ENCODE measurements at places on chromosomes 13 and 19.

- DNase-seq: no peak
These were observed 6.1 kb upstream of the GGACT start for GRCh38 chr13:100594731-100595130.

GRCh38 chr19:50626011-50626410 is 13.7 kb downstream of the SYT3 start:
- no peak for DNase-seq

GRCh38 chr13:38871275-38871674 is 119.4 kb downstream of the STOML3 start:
- DNase-seq: no peak

DNA sequence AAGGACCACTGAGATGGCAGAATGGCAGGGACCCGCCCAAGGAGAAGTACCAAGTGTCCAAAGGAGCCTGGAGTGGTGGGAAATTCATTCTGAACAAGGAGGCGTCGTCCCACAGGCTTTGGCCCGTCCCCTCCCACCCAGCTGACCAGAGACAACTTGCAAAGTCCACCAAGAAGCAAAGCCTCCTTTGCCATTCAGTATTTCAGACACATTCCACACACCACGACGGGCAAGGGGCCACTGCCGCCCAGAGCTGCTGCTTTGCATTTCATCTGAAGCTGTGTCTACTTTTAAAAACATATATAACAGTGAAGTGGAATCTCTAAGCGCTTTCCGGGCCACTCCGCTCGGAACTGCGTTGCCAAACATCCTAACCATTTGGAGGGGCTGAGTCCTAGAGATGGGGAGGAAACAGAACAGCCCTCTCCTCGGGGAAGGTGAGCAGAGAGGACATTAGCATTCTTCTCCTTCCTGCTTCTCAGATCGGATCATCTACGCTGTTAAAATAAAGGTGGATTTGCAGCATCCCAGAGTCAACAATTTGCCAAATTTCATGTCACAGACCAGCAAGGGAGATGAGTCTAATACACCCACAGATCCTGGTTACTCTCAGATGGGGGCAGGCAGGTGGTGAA is 89.0 kb upstream of the ZNF507 start:
- DNase-seq: no peak

DNA sequence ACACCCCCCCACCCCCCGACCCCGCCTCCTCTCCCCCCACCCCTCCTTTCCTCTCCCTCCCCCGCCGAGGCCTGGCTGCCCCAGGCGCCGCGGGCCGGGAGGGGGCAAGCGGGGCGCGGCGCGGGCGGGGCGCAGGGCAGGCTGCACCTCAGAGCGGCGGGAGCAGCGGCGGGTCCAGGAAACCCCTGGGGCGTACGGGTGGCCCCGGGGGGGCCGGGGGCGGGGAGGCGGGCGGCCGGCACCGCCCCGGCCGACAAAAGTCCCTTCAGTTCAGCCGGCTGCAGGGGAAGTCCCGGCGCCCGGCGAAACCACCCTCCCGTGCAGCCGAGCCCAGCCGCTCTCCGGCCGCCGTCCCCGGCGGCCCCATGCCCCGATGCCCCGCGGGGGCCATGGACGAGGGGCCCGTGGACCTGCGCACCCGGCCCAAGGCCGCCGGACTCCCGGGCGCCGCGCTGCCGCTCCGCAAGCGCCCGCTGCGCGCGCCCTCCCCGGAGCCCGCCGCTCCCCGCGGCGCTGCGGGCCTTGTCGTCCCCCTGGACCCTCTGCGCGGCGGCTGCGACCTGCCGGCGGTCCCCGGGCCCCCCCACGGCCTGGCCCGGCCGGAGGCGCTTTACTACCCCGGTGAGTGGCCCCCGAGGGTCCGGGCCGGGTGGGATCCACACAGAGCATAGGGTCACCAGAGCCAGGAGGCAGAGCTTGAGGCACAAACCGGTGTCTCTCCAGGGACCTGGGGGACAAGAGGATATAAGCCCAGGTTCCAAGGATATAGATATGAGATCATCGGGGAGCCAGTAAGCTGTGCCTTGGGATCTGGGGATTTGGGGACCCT is at the start of gene BCL3:
TSS of gene BCL3 (plus strand) at position 283 of the 829 bp plus-strand sequence. CDS start at position 366, 83 bp downstream.
- DNase-seq: no peak

DNA sequence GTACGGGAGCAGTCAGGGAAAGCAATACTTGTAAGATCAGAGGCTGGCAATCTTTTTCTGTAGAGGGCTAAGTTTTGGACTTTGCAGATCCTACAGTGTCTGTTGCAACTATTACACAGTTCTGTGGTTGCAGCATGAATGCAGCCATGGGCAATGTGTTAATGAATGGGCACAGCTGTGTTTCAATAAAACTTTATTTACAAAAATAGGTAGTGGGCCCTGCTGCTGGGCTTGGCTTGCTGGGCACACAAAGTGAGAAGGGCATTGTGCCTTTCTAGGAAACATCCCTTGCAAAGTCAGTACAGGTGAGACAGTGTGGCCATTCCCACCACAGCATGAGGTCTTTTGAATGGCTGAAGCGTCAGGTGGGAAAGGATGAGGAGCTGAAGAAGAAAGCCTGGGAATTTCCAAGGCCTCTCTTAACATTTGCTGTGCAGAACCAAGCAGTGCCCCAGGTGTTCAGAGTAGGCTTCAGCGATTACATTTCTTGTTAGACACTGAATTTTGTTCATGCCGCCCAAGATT is 9.1 kb downstream of the KL start:
- no peak for DNase-seq

DNA sequence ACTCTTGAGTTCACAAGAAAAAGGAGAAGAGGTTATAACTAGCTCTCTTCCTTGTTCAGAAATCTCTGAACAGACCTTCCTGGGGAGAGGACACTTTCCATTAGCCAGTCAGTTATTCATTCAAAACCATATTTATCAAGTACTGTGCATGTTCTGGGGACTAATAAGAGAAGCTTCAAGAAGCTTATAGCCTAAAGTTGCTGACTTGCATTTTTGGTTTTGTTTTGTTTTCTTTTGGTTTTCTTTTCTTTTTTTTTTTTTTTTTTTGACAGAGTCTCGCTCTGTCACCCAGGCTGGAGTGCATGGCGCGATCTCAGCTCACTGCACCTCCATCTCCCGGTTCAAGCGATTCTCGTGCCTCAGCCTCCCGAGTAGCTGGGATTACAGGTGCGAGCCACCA is 471.4 kb downstream of the KLF12 start:
- no peak for DNase-seq

DNA sequence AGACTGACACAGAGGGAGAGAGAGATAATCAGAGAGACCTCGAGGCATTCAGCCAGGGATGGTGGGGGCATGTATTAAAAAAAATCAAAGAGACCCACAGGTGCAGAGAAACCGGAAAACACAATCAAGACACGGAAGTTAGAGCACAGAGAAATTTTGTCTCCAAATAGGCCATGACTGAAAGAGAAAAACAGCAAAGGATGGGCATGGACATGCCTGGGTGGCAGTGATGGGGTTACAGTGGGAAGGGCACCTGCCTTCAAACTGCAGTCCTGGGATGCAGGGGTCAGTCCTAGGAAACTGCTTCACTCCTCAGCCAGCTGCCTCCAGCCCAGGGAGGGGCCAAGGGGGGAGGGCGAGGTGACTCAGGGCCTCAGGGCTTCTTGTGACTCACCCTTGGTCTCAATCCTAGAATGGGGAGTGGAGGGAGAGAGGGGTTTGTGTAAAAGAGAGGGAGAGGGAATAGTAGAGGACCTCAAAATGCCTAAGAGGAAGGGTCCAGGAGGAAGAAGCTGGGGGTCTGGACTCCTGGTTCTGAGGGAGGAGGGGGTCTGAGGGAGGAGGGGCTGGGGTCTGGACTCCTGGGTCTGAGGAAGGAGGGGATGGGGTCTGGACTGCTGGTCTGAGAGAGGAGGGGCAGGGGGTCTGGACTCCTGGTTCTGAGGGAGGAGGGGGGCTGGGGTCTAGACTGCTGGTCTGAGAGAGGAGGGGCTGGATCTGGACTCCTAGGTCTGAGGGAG is 3.6 kb upstream of the KCNN4 start:
- no peak for DNase-seq

- no peak for DNase-seq
These were observed 18.2 kb upstream of the NAXD start for GRCh38 chr13:110597041-110597689.

- DNase-seq: no peak
These were observed 336.3 kb downstream of the SLITRK6 start for GRCh38 chr13:85462792-85463425.

DNA sequence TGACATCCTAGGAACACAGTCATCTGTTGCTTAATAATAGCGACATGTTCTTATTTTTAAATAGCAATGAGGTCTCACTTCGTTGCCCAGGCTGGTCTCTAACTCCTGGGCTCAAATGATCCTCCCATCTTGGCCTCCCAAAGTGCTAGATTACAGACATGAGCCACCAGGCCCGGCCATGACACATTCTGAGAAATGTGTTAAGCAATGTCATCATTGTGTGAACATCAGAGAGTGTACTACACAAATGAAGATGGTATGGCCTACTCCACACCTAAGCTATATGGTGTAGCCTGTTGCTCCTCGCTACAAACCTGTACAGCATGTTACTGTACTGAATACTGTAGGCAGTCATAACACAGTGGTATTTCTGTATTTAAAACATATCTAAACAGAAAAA is 24.6 kb upstream of the GARRE1 start:
- DNase-seq: no peak

GRCh38 chr19:51490676-51491075 is 10.9 kb downstream of the SIGLEC12 start:
- no peak for DNase-seq

- DNase-seq: no peak
These were observed 324.9 kb downstream of the KCNRG start for GRCh38 chr13:50340146-50340545.

DNA sequence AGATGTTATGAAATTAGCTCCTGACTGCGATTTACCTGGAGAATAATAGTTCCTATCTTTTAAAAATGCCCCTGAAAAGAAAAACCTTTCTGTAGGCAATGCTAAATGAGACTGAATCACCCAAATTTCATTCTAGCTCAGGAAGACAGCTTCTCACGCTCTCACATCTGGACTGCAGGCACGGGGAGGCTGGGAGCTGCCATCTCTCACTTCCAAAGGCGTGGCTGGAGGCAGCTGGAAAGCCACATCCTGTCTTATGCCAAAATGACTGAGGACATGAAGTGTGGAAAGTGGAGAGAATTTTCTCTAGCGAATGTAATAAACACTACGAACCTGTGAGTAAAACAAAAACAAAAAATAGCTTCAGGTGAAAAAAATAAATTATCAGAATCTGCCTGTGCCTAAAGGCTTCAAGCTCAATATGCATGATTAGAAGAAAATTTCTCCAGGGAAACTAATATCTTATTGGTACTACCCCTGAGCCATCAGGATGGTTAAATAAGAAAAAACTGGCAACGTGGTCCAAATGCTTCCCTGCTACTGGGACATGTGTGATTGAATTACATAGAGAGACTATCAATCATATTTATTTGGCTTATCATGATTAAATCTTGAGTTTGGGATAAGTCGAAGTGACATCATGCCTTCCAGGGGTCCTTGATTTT is 58.1 kb upstream of the UBL3 start:
- no peak for DNase-seq

DNA sequence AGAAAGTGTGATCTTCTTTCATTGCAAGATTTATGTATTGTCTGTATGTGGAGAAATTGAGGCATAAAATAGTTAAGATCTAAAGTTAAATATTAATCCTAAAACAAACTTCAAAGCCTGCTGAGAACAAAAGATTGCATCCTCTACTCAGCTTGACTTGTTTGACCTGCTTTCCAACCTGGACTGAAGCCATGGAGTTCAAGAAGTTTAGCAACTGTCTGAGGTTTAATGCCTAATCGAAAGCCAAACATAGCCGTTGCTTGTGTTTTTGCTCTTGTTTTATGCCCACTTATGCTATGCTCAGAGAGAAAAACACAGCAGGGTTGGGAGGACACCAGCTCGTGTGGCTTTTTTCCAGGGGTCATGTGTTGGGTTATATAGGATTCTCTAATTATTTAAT is 135.6 kb downstream of the NUFIP1 start:
- DNase-seq: peak; percentile 84

- no peak for DNase-seq
These were observed 149.5 kb upstream of the ZNF507 start for GRCh38 chr19:32195706-32196610.

DNA sequence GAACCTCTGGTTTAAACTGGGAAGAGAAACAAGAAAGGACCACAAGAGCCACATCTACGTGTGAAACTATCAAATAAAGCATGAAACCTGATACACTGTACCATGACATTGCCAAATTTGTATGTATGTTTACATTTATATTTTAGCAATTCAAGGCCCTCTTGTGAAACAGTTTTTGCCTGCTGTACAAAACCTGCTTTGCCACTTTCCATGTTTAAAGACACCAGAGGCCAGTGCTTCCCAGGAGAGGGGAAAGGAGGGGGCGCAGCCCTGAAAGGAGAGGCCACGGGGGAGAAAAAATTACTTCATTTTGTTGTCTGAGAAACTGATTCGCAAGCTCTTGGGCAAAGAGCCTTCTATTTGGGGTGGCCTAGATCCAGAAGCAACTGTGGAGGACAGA is 124.8 kb downstream of the DCLK1 start:
- DNase-seq: no peak

DNA sequence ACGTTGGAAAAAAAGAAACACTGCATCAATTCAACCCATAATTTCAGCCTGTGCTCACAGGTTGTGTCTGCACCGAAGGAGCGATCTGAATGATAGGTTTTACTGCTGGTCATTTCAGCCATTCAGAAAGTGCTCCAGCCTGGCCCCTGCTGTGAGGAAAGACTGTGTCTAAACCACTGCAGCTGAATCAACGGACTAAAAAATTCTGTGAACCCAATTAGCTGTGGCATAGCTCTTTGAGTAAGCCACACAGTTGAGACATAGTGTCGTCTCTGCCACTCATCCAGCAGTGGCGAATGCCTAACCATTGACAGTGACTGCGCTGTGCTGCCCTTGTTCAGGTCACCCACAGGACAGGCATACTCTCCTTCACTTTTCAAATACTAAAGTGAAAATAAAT is 179.8 kb downstream of the COG6 start:
- DNase-seq: peak; percentile 43

- DNase-seq: no peak
These were observed 13.5 kb upstream of the KCNN1 start for GRCh38 chr19:17953316-17953801.

DNA sequence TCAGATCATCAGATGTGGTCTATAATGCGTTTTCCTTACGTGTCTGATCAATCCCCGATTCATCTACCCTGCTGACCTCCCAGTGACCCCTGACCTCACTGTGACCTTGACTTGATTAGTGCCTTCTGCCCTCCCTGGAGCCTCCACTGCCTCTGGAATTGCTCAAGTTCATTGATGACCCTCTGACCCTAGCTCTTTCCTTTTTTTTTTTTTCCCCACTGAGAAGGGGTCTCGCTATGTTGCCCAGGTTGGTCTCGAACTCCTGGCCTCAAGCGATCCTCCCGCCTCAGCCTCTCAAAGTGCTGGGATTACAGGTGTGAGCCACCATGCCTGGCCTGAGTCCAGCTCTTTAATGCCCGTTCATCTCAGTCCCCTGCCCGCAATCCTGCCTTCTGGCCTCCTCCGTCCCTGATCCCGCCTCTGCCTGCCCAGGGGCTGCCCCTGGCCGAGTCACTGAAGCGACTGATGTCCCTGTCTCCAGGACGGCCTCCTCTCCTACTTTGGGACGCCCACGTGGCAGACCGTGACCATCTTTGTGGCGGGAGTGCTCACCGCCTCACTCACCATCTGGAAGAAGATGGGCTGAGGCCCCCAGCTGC is 4.0 kb upstream of the FTL start:
- no peak for DNase-seq
